ENCODE measurements at places on chromosomes 5 and 9. TPM values are rescaled to one million over a fixed set of nuclear protein-coding genes. Genes with fewer than 3 reads are reported as not detected.

The NOXA1 gene
- polyA plus RNA-seq, result 1.7 TPM

The RPL7A gene
- polyA plus RNA-seq, result 1,987 TPM

The GRIN3A gene
- polyA plus RNA-seq, result 0.59 TPM

The ARL14EPL gene
- polyA plus RNA-seq, result 0.24 TPM

The PLPPR1 gene
- 135 TPM for polyA plus RNA-seq
